ENCODE measurements at places on chromosomes 4 and X.

DNA sequence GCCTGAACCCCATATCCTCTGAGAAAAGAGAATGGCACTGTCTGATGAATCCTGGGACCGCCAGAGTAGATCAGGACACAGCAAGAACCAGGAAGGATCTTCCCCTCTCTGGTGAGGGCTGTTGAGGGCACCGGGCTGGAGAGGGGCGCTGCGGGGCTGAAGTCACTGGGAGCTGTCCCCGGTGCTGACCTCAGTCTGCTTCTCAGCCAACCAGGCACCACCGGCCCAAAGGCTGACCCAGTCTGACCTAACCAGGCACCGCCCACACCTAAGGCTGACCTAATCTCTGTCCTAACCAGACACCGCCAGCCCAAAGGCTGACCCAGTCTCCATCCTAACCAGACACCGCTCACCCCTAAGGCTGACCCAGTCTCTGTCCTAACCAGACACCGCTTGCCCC, 82.8 kb downstream of the CPZ start:
- no peak for DNase-seq

DNA sequence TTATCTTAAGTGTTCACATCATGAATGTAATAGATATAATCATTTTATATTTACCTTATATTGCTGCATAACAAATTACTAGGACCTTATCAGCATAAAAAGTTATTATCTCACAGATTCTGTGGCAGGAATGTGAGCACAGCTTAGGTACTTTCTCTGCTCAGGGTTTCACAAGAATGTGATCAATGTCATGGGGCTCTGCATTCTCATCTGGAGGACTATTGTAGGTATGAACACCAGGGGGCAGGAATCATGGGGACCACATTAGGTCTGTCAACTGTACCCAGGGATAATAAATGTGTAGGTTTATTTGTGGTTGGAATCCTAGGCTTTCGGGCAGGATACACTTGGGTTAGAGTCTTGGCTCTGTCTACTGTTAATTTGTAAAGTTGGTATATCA, 519.2 kb downstream of the ARAP2 start:
- no peak for DNase-seq

GRCh38 chr4:100493756-100494155, 24.1 kb downstream of the EMCN start:
- DNase-seq, result no peak

- DNase-seq, result no peak
These were observed 61.3 kb downstream of the HCCS start for GRCh38 chrX:11172415-11172814.

DNA sequence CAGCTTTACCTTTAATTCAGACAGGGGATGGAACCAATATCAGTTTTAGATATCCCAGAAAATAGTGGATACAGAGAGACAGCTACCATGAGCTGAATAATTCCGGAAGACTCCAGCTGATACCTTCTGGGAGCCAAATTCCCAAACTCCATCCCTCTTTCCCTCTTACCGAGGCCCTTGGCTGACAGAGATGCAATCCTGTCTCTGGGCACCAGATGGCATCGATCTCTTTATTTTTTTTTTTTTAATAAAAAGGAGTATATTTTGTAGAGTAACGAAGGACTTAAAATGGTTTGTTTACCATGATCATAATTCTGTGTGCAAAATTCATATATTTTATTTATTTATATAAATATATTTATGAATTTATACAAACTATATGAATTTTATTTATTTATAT, 31.0 kb downstream of the RAB40A start:
- no peak for DNase-seq

GRCh38 chr4:86565651-86566050, 28.5 kb upstream of the PTPN13 start:
- no peak for DNase-seq

- DNase-seq, result no peak
These were observed 123.6 kb upstream of the NR3C2 start for GRCh38 chr4:148565801-148566200.

GRCh38 chrX:151099001-151099400, 77.4 kb upstream of the GPR50 start:
- DNase-seq, result no peak

- DNase-seq, result no peak
These were observed 30.3 kb upstream of the GLRB start for GRCh38 chr4:157045507-157046127.

DNA sequence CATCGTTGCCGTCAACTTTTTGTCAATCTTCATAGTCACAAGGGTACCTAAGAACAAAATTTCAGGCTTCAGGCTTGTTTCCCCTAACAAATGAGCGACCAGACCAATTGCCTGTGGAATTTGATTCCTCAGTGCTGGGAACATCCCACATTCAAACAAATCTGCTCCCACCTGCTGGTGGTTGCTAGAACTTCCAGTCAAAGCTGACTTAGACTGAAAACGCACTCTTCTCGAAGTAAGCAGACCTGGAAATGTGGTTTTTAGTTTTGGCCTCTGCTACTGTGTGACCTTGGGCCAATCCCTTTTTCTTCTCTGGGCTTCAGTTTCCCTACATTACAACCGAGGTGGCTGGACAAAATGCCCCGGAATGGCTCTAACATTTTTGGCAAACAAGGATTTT, 1.8 kb upstream of the GABRQ start:
- DNase-seq, result no peak

DNA sequence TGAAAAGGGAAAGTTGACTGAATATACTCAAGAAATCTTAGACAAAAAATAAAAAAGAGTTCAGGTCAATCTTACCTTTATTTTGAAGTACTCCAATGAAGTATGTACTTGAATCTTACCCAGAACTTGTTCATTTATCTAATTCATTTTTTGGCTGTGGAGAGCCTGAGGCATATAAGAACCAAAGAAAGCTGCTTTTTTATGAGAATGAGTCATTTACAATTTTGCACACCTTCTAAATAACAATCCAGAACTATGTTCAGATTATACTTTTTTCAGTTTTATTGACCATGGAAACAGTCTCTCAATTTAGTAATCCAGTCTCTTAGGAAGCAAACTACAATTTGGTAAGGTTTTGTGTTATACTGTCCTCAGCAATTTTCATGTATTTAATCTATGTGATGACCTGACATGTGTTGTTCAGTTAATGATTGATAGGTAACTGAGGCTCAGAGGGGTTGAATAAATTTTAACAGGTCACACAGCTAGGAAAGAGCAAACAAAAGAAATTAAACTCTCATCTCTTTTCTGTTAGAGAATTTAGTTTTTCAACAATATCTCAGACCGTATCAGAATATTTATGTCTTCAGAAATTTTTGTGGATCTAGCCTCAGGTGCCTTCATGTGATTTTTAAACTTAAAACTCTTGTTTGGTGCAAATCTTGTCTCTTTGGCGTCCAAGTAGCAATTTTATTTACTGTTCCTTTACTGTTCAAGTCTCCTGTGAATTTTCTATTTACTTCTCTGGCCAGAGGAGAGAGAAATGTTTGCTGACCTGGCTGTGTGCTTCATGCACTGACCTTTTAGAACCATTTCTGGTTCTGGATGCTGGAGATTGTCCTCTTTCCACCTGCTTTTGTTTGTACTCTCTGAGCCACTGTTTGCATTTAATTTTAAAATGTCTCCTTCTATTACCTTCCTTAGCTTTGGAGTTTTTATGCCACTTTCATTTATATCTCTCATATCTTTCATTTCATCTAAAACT, 1453.4 kb downstream of the STIM2 start:
- DNase-seq, result no peak

DNA sequence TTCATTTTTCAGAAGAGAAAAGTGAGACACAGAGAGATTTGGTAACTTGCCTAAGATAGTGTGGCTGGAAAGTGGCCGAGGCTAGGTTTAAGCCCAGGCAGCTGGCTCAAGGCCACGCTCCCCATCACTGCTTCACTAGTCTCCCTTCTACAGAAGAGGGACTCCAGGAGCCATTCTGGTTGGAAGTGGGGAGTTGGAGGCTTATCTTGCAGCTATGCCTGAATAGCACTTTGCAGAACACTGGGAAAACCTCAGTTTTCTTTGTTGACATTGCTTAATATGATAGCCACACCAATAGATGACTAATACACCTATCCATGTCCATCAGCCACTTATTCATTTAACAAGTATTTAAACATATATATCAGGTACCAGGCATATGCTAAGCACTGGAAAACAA, 18.5 kb downstream of the LRRC66 start:
- no peak for DNase-seq

- no peak for DNase-seq
These were observed 74.3 kb downstream of the NUDT11 start for GRCh38 chrX:51421972-51422597.

DNA sequence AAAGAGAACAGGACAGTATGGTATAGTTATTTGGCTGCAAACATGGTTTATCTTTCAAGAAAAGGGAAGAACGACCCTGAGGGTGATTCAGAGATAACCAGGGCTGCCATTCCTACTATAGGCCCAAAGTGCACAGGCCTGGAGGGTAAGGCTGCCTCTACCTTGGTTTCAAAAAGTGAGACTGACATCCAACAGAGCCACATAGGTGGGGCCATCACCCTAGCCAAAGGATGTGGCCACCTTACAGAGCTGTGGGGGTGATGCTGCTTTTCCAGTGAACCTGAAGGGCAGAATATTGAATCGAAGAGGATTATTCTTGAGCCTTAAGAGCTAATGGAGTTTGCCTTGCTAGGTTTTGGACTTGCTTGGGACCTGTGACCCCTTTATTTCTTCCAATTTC, 15.7 kb downstream of the SH2D1A start:
- DNase-seq, result no peak
